ENCODE measurements at places on chromosomes 3 and 15.

DNA sequence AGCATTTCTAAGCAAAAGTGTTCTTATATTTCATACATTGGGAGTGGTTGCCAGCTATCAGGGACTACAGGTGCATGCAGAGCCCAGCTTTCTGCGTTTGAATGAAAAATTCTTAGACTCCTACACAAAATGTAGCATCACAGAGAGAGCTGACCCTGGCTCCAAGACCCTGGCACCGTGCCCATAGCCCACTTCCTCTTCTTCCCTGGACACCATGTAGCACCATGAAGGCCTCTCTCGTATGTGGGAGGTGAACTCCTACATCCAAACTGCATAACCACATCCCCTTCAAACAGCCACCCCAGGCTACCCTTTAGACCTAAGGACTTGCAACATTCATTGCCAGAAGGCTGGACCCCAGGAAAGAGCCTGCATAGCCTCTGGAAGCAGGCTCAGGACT lies 35.8 kb upstream of the ATOSA start:
- DNase-seq = no peak

DNA sequence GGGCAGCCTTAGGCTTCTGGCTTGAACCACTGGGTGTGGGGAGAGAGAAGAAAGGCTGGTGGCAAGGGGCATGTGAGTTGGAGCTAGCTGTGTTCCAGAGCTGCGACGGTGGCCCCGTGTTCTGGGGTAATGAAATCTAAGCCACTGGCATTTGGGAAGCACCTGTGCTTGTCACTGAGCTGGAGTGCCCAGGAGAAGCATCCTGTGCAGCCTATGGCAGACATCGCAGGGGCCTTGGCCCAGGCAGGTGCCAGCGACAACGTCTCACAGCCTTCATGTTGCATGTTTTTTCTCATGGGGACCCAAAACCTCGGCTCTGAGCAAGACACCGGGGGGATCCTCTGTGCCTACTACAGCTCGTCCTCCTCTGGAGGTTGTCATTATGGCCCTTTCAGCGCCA lies 91.1 kb upstream of the PLXNA1 start:
- no peak for DNase-seq

GRCh38 chr3:148232389-148232788 lies 465.3 kb upstream of the AGTR1 start:
- no peak for DNase-seq

- DNase-seq = peak; percentile 83
Observed at GRCh38 chr15:29103824-29104565, 165.6 kb downstream of the NSMCE3 start.

- no peak for DNase-seq
Observed at GRCh38 chr3:151216641-151217607, 13.9 kb upstream of the GPR171 start.

DNA sequence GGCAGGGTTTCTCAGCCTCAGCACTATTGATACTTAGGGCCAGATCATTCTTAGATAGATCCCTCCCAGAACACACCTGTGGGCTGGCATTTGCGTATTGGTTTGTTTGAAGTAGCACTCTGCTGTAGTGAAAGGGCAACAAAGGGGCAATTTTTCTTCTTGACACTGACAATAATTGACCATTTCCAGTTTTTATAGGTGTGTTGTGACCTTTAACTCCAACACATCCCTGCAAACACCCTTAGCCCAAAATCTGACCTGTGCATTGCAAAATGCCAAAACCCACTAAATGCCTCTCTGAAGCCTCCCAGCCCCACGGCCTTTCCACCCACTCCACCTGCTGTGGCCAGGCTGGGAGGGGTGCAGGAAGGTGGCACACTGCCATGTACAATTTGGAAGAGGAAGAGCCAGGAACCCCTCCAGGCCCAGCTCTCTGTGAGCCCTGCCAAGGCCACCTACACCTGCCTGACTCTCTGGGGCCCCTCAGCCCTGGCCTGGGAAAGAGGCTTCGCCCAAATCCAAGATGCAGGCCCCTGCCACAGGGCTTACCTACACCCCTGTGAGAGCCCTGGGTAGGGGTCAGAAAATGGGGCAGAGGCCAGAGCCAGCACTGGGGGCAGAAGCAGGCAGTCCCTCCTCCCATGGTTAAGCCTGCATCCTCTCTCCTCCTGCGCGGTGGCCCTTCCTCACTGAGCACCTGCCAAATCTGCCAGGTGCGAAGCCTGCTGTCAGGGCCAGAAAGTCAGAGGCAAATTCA lies 9.6 kb upstream of the CYP11A1 start:
- DNase-seq = no peak

- no peak for DNase-seq
Observed at GRCh38 chr3:20095470-20095869, 55.2 kb downstream of the KAT2B start.

Measured in neuronal stem cell (in vitro differentiated cells).